Stimulated activated CD4-positive, alpha-beta T cell treated with anti-CD3 and anti-CD28 coated beads, Interleukin-12 subunit alpha, Interleukin-12 subunit beta, amount 100 ng/mL, for 4 hours (primary cell): ENCODE measurements at places on chromosomes 6 and 20.

GRCh38 chr6:149660028-149660427, 11.5 kb upstream of the KATNA1 start:
- DNase-seq, result no peak

DNA sequence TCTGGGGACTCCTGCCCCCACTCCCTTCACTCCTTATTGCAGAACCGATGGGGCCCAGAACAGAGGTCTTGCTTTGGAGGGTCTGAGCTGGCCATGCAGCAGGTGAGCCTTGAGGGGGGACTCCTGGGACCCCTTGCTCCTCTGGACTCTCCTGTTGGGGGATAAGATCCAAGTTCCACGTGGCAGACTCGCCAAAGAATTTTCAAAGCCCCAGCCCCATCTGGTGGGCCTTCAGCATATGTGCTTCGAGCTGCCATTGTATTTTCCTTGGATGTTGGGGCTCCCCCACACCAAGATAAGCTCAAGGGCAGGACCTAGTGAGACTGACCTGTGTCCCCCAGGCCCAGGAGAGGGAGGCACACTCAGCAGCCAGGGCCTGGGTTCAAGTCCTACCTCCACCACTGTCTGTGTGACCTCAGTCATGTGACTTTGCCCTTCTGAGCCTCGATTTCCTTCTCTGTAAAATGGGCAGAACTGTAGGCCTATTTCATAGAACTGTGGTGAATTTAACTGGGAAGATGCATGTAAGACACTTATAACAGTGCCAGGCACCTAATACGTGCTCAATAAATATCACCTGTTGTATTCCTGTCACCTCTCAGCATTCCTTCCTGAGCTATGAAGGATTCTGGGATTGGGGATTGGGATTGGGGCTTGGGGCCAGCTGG, 115.5 kb downstream of the VEGFA start:
- DNase-seq, result no peak

DNA sequence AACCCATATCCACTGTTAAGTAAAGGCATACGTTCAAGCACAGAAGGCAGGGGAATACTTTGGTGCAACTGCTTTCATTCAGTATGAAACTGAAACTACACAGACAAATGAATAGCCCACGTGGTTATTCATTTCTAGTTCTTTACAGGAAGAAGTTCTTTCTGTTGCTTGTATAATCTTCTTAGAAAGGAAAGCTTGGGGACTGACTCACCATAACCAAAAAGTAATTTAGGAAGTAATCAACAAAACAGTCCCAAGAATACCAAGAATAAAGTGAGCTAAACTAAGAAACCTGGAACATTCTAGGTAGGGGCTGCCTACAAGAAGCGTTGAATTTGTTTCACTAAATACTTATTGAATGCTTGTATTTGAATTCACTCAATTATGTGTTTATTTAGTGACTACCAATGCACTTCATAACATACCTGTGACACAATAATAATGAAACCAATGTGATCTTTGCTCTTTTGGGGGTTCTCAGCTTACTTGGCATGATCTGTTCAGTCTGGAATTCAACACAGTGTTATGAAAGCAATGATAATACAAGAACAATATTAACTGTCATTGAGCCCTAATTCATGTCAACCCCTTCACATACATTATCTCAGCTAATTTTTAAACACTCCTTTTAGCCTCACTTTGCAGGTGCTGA, 25.1 kb upstream of the KIAA0408 start:
- DNase-seq, result no peak

DNA sequence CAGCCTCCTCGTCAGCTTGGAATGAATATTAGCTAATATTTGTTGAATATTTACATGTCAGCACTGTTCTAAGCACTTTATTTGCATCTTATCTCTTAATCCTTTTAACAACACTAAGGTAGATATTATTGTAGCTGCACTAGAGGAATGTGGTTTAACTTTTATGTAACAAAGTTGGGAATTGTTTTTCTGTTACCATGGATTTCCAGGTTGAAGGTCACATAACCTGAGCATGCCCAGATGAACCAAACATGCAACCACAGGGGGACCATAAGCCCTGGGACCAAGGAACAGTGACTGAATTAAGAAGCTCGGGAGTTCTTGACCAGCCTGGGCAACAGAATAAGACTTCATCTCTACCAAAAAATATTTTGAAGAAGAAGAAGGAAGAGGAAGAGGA, 29.1 kb upstream of the YWHAB start:
- no peak for DNase-seq

DNA sequence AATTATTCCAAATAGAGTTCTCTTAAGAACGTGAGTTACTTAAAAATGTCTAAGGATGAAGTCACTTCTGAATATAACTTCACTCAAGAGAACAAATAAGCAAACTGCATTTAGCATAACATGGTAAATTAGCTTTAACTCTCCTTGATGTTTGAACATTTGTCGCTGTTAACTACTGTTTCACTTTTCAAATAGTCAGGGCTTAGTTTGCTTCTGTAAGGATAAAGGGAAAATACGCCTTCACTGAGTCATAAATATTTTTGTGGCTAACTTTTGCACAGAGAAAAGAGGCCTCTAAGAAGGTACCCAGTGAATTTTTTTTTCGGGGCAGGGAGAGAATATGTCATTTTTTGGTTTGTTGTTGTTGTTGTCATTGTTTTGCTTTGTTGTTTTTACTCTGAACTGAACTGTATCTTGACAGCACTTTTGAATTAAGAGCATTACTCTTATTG, 8.1 kb downstream of the PTPN1 start:
- no peak for DNase-seq
